OCI-LY7 (cell line): ENCODE measurements at places on chromosomes 4 and X.

DNA sequence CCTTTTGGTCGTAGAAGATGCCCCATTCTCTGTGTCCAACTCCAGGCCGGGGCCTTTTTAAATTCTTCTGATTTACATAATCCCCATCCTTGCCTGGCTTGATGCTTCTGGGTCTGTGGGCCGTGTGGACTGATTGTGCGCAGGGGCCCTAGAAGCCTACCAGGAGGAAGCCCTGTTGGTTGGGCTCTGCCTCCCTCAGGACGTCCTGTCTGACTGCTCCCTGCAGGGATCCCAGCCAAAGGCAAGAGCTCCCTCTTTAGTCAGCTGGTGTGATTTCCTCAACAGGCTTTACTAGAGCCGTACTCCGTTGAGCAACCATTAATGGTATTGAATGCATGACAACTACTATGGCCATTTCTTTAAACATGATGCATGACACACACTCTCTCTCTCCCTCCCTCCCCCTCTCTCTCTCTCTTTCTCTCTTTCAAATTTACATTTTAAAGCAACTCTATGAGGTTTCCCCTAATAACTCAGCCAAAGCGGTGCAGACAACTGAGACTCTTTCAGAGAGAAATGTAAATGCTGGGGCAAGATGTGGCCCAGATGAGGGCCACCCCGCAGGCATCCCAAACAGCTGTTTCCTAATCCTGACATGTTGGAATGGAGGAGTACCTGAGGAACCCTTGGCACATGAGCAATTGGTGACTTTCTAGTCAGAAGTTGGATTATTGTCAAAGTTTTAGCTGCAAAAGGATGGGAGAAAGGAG is 117.3 kb downstream of the DRD5 start:
- no peak for DNase-seq

DNA sequence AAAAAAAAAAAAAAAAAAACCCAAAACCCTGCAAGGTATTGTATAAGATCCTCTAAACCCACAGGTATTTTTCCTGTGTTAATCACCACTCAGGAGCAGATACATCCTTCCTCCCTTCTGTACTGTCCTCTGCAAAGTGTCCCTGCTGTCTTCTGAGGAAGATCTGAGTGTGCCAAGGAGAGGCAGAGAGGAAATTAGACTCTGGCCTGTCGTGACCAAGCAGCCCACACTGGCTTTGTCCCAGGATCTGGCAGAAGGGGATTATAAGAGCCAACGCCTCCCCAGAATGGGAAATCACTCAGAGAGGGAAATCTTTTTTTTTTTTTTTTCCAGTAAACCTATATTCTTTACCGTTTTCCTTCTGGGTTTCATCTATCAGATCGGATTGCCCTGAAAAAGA is 39.6 kb downstream of the PTCHD1 start:
- DNase-seq, result no peak

GRCh38 chrX:39895218-39896110 is 202.3 kb downstream of the BCOR start:
- DNase-seq, result no peak

DNA sequence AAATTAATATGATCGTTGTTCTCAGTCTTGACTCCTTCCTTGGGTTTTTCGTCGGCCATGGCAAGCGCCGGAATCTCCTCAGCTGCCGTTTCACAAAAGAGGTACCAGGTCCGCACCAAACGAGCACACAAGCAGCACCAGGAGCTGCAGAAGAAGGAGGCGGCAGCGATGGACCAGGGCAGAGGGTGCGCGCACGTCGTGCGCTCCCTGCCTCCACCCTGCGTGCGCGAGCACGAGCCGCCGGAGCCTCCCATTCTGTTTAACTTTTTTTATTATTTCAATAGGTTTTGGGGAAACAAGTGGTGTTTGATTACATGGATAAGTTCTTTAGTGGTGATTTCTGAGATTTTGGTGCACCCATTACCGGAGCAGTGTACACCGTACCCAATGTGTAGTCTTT is 158.2 kb downstream of the PLS3 start:
- no peak for DNase-seq

DNA sequence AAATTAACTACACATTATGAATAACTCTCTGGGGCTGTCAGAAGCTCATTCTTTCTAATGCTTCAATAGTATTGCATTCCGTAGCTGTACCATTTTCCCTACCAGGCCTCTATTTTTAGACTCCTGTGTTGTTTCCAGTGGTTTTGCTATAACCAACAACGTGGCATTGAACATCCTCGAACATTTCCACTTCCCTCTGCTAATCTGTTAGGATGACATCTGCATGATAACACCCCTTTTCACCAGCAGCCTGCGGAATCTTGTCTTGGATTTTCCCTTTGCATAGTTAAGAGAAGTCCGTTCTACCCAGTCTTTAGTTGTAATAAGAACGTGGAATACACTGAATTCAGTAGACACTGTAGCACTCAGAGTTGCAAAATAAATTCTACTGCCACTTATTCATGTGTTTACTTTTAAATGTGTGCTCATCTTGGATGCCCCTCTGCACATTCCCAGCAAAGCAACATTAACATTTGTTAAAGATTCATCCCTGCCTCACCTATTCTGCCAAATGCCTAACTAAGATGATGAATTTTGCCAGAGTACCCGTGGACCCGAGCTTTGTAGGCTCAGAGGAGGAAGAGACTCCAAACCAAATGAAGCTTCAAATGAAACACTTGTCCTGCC is 55.6 kb downstream of the SEL1L3 start:
- no peak for DNase-seq

DNA sequence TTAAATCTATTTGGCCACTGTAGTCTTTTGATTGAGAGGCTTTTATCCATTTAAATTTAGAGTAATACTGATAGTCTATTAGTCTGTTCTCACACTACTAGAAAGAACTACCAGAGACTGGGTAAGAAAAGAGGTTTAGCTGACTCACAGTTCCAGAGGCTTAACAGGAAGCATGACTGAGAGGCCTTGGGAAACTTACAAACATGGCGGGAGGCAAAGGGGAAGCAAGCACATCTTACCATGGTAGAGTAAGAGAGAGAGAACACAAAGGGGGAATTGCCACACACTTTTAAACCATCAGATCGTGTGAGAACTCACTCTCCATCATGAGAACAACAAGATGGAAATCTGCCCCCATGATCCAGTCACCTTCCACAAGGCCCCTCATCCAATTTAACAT is 410.9 kb downstream of the PDGFC start:
- no peak for DNase-seq

- no peak for DNase-seq
These were observed 87.6 kb downstream of the GBA3 start for GRCh38 chr4:22780317-22780716.

- no peak for DNase-seq
These were observed 6.7 kb downstream of the CC2D2A start for GRCh38 chr4:15476396-15476795.

DNA sequence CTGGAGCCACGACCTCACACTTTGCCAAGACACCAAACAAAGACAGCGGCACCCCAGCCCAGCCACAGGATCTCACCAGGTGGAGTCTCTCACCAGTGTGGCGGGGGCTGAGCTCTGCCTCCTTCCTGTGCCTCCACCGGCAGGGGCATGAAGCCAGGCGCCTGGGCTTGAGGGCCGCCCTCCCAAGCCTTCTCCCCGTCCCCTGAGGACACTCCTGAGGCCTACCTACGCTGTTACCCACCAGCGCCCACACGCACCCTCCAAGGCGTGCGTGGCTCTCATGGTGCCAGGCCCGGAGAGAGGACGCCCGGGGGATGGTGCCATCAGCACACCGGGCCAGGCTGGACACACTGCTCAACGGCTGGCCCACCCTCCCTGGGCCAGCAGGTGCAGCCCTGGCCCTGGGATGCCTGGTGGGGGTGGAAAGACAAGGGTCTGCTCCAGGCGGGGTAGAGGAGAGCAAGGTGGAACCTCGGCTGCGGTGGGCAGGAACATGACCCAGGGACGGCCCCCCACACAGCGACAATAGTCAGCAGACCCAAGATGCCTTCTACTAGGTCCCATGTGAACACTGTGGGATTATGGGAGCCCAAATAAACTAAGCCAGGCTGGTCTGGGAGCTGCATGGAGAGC is 22.1 kb downstream of the NELFA start:
- DNase-seq, result no peak

DNA sequence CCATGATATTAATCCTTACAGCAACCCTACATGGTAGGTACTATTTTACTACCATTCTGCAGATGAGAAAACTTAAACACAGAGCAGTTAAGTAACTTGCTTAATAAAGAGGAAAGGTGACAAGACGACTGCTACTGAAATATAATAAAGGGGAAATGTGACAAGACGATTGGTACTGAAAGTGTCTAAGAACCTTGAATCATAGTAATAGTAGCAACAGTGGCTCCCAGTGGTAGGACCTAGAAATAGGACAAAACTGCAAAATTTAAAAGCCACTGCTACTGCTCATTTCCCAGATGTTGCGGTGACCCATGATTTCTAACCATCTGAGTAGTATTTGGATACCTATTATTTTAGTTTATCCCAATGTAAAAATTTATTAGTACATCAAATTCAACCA is 89.5 kb downstream of the TASL start:
- DNase-seq, result no peak

DNA sequence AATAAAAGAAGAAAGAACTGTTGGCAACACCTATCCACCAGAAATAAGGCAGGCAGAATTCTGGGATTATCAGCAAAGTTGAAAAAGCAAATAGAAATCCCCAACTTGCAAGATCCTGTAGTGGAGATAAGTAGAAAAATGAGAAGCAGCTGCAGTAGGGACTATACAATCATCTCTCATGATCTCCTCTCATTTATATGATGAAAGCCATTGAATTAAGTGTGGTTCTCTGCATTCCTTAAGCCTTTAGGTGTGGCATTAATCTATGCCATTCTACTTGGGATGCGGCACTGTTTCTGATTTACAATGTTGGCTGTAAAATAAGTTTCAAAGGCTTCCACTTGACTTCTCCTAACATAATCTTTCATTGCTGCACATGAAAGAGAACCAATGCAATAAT is 869.8 kb downstream of the TRAM1L1 start:
- DNase-seq, result no peak

- DNase-seq, result no peak
These were observed at the start of gene CWH43 for GRCh38 chr4:48985976-48986653. CWH43 (plus strand) TSS chr4:48986275; CDS start chr4:48986430, 155 bp downstream.

DNA sequence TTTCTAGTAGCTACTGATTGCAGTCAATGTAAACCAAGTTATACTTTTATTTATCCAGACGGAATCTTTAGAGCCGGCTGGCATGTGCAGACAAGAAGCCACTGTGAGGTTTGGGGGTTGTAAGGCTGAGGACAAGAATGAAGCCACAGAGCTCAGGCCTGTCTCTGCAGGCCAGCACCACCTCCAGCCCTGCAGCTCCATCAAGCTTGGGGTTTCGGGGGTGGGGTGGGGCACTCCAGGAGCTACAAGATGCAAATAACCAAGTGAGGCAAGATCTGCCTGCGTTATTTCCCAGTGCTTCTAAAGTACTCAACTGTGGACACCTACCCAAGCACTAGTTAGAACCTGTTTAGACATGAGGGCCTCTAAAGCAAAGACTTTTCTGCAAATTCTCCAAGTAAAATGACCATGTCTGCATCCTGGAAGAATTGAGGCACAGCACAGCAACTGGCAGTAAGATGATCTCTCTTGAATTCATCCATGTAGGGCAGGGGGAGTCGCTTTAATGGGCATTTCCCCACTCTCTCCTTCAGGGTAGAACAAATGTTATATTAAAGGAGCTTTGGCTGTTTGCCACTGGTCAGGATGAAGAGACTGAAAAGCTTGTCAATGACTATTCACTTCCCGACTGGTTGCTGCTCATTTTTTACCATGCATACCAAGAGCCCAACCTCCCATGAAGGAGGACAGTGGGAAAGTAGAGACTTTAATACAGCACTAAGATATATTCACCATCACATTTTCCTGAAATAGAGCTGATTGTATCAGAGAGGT is 222.5 kb downstream of the MGST2 start:
- DNase-seq, result no peak

DNA sequence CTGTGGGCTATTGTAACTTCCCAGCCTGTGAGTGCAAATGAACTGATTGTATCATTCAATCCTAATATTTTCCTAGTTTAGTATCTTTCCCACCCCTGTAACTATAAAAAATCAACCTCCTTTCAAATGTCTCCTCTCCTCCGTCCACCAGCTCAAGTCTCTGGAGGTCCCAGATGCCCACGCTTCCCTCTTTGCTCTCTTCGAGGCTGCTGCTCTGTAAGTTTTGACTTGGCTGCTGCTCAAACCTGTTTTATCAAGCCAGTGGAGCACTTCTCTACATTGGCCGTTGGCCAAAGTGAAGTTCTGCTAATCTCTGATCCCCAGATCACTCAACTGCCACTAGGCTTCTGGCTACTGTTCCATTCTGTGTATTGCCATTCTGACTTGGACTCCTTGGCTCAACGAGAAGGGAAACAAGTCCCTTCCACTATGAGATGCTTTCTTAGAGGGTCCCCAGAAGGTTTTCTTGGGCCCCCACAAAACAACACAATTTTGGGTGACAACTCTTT is 60.7 kb upstream of the RAPGEF2 start:
- DNase-seq, result no peak

DNA sequence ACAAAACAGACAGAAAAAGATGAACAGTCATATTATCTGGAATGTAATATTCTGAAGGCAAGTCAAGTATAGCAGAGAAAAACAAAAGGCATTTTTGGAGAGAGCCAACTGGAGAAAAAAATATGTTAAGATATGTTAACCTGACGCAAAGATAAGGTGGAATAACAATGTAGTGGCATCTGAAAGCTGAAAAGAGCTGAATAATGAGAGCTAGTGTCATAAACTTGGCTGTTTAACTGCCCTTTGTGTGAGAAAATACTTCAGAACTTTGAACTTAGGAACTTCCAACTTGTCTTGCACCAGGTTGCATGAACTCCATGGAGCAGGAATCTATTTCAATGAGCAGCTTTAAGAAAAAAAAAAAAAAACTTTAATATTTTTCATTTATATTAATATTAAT is 32.9 kb downstream of the RAB33A start:
- no peak for DNase-seq

DNA sequence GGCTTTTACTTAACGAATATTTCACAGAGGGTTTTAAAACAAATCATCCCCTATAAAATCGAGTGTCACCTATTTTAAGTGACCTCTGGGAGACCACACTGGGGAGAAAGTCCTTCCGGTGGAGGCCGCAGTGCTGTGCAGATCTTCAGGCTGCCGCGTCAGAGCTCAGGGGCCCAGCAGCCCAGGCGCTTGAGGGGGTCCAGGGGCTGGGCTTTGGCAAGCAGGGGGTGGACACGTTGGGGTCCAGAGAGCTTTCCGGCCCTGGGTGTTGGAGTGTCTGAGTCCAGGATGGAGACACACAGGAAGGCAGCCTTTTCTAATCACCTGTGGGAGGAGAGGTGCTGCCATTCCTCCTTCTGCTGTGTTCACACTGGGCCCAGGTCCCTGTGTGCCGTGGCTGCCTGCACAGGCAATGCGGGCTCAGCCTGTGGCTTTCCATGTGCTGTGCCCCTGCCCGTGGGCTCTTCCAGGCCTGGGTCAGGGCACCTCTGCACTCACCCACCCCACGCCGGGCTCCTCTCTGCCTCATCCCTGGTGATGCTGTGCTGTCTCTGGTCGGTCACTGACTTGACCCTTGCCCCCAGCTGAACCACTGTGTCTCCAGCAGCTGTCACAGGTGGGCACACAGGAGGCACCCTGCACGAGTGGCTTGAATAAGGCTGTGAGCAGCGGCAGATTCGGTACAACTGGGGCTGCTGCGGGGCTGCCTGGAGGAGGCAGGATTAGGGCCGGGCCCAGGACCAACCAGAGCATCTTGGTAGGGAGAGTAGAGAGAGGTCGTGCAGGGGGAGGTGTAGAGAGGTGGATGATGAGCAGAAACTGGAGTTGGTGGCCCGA is 10.0 kb downstream of the HTRA3 start:
- no peak for DNase-seq
